ENCODE measurements at places on chromosomes 16 and 17. TPM values are rescaled to one million over a fixed set of nuclear protein-coding genes. Genes with fewer than 3 reads are reported as not detected.

The TAOK1 gene
- total RNA-seq, result 14.2 TPM

The KCNH4 gene
- total RNA-seq, result not detected

The WNK4 gene
- total RNA-seq, result not detected

The MEAK7 gene
- total RNA-seq, result 28.7 TPM

The PRAC2 gene
- not detected for total RNA-seq

The RUNDC3A gene
- not detected for total RNA-seq

The GP1BA gene
- total RNA-seq, result not detected

The MYH13 gene
- not detected for total RNA-seq

The SMIM22 gene
- total RNA-seq, result not detected

The FBXO39 gene
- not detected for total RNA-seq

The EVPLL gene
- not detected for total RNA-seq

The WWP2 gene
- 16.8 TPM for total RNA-seq

The SLFN13 gene
- total RNA-seq, result 12.8 TPM

The SALL1 gene
- 5.6 TPM for total RNA-seq

The FOXC2 gene
- total RNA-seq, result 6.0 TPM

The NQO1 gene
- 3,594 TPM for total RNA-seq

The FBXW10 gene
- 0.67 TPM for total RNA-seq

The TPSD1 gene
- not detected for total RNA-seq

The FTSJ3 gene
- 49.4 TPM for total RNA-seq

The C17orf100 gene
- total RNA-seq, result 5.7 TPM

The ARL5C gene
- not detected for total RNA-seq

The ST6GALNAC2 gene
- 5.3 TPM for total RNA-seq

The SLC39A11 gene
- 28.1 TPM for total RNA-seq

The NUP85 gene
- total RNA-seq, result 87.8 TPM

The CEP112 gene
- total RNA-seq, result 4.5 TPM

The RAD51D gene
- total RNA-seq, result 3.6 TPM

The CDH3 gene
- 0.06 TPM for total RNA-seq

The SMTNL2 gene
- total RNA-seq, result 2.4 TPM

The CD79B gene
- not detected for total RNA-seq

The EIF5A gene
- 624 TPM for total RNA-seq

The TNK1 gene
- 1.8 TPM for total RNA-seq

The TRAF7 gene
- 101 TPM for total RNA-seq

The MEIOC gene
- 2.2 TPM for total RNA-seq

The KCTD5 gene
- total RNA-seq, result 67.5 TPM

All from Caki2 (cell line).